Esophagus squamous epithelium (tissue), 5 donors: ENCODE measurements at places on chromosomes 3 and 15.

GRCh38 chr3:50369012-50369670, 9.8 kb upstream of the TMEM115 start:
- no peak for DNase-seq

DNA sequence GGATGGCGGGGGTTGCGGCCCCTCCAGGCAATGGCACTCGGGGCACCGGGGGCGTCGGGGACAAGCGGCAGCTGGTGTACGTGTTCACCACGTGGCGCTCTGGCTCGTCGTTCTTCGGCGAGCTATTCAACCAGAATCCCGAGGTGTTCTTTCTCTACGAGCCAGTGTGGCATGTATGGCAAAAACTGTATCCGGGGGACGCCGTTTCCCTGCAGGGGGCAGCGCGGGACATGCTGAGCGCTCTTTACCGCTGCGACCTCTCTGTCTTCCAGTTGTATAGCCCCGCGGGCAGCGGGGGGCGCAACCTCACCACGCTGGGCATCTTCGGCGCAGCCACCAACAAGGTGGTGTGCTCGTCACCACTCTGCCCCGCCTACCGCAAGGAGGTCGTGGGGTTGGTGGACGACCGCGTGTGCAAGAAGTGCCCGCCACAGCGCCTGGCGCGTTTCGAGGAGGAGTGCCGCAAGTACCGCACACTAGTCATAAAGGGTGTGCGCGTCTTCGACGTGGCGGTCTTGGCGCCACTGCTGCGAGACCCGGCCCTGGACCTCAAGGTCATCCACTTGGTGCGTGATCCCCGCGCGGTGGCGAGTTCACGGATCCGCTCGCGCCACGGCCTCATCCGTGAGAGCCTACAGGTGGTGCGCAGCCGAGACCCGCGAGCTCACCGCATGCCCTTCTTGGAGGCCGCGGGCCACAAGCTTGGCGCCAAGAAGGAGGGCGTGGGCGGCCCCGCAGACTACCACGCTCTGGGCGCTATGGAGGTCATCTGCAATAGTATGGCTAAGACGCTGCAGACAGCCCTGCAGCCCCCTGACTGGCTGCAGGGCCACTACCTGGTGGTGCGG, 1.9 kb downstream of the CHST2 start:
- DNase-seq, result no peak

DNA sequence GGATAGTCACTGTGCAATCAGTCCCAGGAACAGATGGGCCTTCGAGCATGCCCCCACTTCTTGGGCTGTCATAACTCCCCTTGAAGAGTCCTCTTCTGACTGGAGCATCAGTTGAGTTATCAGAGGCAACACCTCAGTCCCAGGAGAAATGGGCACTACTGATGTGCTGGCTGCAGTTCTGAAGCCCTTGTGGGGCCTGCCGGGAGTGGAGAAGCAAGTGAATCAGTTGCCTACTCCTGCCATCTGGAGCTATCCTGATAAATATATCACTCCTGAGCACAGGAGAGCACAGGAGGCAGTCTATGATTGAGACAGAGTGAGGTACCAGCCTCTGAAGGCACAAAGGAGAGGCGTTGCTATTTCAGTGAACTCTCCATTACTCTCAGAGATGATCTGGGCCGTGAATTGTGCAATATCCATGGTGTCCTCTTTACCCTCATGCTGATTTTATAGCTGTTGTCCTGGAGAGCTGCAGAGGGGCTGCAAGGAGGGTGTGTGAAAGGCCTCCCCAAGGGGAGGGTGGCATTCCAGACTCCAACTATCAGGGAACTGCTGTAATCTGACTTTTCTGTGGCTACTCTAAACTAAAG, 344.2 kb upstream of the ROPN1 start:
- DNase-seq, result no peak

- no peak for DNase-seq
Measured at GRCh38 chr3:28188686-28189085, 52.7 kb upstream of the CMC1 start.

GRCh38 chr15:83928392-83928734, 274.4 kb downstream of the ADAMTSL3 start:
- DNase-seq, result no peak

DNA sequence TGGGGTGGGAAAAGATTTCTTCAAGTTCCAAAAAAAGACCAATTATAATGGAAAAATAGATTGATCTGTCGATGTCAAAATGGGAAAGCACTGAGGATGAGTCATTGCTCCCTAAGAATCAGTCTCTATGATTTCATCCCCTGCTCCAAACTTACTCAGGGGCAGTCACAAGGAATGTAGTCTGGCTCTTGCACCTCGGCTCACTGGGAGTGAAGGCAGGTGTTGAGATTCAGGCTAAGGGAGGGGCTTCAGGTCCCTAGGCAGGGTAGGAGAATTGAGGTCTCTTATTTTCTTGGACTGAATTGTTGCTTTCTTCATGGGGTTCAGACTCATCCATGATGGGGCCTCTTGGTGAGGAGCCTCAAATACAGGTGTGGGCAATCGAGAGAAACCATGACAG, 14.2 kb downstream of the ESYT3 start:
- no peak for DNase-seq

- DNase-seq, result no peak
Measured at GRCh38 chr15:49678655-49679054, 57.8 kb downstream of the DTWD1 start.

DNA sequence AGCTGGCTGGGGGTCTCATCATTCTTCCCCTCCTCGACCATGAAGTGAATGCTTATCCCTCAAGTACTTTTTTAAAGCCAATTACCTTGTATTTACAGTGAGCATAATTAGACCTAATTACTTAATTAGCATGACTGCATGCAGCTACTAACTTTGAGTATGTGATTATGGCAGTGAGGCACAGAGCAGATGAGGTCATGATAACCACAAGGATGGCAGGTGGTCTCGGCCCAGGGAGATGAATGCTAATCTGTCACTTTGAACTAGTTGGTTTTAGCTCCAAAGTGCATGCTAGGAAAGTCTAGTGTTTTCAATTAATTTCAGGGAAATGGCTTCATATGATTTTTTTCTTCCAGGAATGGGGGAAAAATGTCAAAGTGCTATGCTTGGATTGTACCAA, 233.8 kb downstream of the NTRK3 start:
- DNase-seq, result no peak

DNA sequence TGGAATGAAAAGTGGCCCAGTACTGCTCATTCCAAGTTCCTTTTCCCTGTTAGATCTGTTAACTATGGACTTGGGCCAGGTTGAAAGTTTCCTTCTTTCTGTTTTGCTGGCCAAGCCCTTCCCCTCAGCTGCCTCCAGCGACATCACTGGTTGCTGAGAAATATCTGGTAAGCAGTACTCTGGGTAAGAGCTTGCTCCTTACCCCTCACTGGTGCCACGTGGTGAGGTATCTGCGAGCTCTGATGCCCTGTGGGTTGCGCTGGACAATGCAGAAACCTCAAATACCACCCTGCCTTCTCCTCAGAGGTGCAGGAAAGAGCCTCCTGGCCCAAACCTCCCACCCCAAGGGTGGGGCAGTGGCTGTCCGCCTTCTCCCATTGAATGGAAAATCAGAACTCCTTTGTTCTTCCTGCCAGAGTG, 42.9 kb upstream of the APH1B start:
- no peak for DNase-seq

- DNase-seq, result no peak
Measured at GRCh38 chr3:190340071-190340470, 17.8 kb upstream of the CLDN1 start.

DNA sequence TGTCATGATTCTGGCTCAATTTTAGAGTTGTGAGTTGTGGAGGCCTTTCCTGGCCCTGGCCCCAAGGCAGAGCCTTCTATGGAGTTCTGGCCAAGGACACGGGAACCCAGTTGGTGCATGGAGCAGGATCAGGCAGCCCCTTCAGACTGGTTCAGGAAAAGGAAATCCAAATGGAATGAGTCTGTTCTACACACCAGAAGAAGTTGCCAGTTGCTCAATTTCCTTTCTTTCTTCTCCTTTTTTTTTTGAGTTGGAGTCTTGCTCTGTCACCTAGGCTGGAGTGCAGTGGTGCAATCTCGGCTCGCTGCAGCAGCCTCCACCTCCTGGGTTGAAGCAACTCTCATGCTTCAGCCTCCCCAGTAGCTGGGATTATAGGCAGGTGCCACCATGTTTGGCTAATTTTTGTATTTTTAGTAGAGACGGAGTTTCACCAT, 28.9 kb upstream of the BHLHE40 start:
- DNase-seq, result no peak

- no peak for DNase-seq
Measured at GRCh38 chr3:12948371-12948770, 107.0 kb upstream of the RPL32 start.

GRCh38 chr3:69326855-69327300, 59.0 kb downstream of the FRMD4B start:
- no peak for DNase-seq

DNA sequence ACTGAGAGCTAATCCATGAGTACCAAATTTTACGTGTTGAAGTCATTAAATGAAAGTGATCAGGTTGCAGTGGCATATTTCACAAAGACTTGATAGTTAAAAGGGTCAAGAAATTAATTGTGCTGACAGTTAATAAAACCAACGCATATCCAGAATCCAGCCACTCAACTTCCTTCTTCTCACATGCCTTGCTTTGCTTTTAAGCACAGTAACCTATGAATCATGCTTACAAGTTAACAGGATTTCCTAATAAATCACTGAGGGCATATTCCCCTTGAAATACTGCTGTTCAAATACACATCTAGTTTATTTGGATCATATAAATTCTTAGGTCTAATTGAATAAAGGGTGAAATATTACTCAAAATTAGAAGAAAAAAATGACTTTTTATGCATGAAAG, 801.5 kb upstream of the EPHA6 start:
- no peak for DNase-seq

DNA sequence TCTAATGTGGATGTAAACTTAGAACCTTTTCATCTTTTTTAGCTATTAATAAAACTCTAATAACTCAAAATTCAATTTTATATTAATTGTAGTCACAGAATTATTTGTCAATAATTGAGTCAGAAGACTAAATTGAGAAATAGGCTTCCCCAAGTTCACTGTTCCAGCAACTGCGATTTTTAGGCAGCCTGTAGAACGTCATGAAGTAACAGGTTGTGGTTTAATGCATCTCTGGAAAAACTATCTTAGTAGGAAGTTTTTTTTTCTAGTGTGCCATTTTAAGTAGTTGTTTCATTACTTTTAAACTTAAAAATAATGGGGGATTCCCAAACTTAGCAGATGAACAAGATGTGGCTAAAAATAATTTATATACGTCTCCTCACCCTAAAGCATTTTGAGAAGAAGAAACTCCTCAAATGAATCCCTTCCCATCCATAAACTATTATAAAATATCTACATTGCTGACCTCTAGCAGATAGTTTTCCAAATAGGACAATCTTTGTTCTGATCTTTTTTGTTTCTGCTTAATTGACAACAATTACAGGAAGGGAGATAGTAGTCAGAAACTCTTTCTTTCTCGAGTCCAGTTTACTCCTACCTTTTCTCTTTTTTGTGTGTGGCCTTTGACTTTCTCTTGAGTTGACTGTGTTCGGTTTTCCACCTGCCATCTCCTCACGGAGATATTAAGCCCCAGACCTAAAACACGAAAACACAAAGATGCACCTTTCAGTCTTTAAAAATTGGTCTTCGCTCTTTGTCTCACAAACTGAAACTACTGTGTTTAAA, 43.1 kb downstream of the LRCH3 start:
- no peak for DNase-seq

DNA sequence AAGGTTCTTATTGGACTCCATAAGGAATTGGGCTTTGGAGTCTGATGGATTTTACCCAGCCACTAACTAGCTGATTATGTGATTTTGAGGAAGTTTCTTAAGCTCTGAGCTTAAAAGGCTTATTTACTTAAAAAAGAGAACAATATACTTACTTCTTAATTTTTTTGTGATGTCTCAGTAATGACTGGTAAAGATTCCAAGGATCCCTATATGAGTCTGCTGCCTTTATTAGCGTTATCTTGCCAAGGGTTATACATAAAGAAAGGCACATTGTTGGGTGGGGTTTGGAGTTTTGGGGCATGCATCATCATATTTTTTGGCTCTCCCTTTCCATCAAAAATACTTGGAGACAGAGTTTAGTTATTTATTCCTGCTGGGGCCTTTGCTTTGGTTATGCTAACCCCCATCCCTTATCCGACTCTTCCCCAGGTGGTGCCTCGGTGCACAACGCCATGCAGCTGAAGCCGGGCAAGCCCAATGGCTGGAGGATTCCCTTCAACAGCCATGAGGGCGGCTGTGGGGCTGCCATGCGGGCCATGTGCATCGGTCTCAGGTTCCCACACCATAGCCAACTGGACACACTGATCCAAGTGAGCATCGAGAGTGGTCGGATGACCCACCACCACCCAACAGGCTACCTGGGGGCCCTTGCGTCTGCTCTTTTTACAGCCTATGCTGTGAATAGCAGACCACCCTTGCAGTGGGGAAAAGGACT, 6.7 kb downstream of the ADPRH start:
- DNase-seq, result no peak

GRCh38 chr3:64490180-64490724, 197.5 kb downstream of the ADAMTS9 start:
- DNase-seq, result no peak

GRCh38 chr15:93221759-93222158, 132.7 kb upstream of the RGMA start:
- no peak for DNase-seq

GRCh38 chr3:159726231-159726964, 262.2 kb upstream of the IL12A start:
- DNase-seq, result no peak

- DNase-seq, result no peak
Measured at GRCh38 chr3:112056451-112056929, 22.0 kb downstream of the TMPRSS7 start.

DNA sequence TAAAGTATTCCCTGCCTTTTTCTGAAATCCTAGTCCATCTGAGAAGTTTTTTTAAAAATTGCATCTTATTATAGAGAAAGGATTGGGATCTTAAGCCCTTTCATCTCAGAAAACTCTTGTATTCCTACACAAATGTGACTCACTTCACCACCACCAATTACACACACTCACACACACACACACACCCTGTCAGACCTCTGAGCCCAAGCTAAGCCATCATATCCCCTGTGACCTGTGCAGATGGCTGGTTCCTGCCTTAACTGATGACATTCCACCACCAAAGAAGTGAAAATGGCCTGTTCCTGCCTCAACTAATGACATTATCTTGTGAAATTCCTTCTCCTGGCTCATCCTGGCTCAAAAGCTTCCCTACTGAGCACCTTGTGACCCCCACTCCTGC, 1181.9 kb downstream of the ROBO2 start:
- DNase-seq, result no peak

- no peak for DNase-seq
Measured at GRCh38 chr3:67389176-67389575, 265.2 kb downstream of the SUCLG2 start.

- no peak for DNase-seq
Measured at GRCh38 chr3:13262493-13263211, 157.5 kb downstream of the NUP210 start.

DNA sequence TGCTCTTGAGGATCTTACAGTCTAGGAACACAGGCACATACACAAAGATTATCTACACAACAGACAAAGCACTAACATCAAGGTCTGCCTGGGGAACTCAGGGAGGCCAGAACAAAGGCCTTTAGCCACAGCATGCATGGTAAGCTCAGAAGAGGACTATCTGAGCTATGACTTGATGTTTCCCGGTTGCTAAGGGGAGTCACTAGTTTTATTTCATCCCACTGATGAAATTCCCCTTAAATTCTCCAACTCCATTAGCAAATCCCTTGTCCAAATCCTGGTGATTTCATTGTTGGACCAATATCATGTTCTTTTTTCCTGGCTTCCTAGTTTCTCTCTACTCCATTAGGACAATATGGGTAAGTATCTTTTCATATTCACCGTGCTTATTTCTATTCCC, 23.3 kb downstream of the FBN1 start:
- no peak for DNase-seq

GRCh38 chr15:41513506-41514227, at the start of gene LTK:
Gene LTK (minus strand): TSS chr15:41513827. CDS start chr15:41513709, 118 bp downstream.
- no peak for DNase-seq
